Stimulated activated naive CD4-positive, alpha-beta T cell (primary cell): ENCODE measurements at places on chromosomes 6 and 20.

DNA sequence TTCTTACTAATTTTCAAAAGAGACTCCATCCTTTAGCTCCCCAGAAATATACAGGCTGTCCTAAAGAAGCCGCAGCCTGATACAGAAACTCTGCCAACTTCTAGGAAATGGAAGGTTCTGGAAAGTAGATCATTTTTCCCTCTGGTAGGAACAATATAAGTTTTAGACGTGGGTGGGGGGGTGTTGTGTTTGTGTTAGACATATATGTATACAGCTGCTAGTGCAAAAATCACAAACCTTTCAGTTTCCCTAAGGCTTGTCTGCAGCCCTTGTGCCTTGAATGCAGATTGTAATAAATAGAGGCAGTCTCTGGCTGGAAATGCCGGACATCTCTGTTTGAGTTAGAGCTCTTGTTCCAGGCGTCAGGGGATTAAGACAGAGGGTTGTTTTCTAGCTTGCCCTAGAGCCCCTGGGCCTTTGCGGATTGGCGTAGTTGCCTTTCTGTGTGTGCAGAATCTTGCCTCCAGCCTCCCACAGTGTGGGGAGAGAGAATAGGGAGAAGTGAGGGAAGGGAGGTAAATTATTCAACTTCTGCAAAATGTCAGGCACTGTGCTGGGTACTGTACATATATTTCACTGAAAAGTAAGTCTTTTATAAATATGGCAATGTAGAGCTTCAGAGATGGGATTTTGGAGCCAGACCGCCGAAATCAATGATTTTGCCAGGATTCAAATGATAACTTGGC is 269.7 kb downstream of the PRL start:
- DNase-seq = no peak

- DNase-seq = no peak
Observed at GRCh38 chr6:15962449-15962764, 166.5 kb upstream of the MYLIP start.

DNA sequence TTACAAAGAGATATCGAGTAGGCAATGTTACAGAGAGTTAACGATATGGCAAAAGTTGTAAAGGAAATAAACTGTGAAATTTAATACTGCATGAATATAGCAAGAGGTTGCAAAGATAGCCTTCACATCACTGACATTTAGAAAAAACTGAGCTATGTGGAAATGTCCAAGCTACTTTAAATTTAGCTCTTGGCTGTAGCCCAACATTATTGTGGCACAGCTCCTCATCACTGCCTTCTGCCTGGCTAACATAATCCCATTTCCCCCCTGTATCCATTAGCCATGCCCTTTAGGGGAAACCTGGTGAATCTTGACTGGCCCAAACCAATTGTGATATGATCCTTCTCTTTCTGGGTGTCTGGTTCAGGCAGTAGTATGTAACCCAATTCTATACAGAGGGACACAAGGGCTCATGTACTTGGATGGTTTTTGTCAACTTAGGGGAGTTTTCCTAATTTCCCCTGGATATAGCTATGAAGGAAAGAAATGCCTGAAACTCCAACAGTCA is 115.4 kb downstream of the PFDN4 start:
- DNase-seq = no peak

GRCh38 chr6:7723554-7723953 is 2.3 kb upstream of the BMP6 start:
- no peak for DNase-seq

DNA sequence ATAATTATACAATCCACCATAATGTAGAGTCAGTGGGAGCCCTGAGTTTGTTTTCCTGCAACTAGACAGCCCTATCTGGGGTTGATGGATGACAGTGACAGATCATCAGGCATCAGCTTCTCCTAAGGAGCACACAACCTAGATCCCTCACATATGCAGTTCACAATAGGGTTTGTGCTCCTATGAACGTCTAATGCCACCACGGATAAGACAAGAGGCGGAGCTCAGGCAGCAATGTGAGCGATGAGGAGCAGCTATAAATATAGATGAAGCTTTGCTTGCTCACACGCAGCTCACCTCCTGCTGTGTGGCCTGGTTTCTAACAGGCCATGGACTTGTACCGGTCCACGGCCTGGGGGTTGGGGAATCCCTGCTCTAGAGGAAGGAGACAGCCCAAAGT is 25.9 kb downstream of the EDEM2 start:
- no peak for DNase-seq

DNA sequence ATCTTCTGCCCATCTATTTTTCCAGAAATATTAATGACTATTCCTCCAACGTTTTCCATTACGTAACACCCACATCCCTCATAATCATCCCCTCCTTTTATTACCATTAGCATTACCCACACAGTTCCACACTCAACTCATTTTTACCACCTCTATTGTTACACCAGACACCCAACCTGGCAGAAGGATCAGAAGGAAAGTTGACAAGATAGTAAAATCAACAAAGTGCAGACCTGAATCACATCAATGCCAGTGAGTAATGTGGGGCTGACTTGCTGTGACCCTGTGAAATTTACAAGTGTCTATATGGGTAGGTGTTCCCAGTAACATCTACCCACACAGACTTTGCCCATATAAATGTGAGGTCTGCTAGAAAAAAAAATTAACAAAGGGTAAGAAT is 568.2 kb downstream of the MAFB start:
- DNase-seq = no peak

- no peak for DNase-seq
Observed at GRCh38 chr6:107061125-107062020, 33.4 kb downstream of the MTRES1 start.

DNA sequence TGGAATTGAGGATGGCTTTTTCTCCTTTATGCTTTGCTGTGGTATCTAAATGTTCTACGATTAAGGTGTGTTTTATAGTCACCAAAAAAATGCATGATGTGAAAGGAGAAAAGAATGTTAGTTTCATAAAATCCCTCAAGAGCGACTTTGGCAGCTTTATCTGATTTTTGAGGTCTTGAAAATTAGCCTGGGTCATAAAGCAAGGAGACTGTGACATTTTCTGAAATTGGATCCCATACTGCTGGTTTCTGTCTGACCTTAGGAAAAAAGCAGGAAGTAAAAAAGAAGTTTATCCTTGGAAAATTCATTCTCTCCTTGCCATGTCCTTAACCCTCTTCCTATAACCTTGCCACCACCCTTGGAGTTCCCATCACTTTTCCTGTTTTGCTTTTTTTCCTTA is 525.3 kb downstream of the CD83 start:
- DNase-seq = no peak

GRCh38 chr20:57380081-57380750 is 11.0 kb upstream of the RBM38 start:
- no peak for DNase-seq

GRCh38 chr20:62518911-62519310 is 43.1 kb upstream of the GATA5 start:
- no peak for DNase-seq

- DNase-seq = no peak
Observed at GRCh38 chr20:20362774-20363433, 5.0 kb upstream of the INSM1 start.

DNA sequence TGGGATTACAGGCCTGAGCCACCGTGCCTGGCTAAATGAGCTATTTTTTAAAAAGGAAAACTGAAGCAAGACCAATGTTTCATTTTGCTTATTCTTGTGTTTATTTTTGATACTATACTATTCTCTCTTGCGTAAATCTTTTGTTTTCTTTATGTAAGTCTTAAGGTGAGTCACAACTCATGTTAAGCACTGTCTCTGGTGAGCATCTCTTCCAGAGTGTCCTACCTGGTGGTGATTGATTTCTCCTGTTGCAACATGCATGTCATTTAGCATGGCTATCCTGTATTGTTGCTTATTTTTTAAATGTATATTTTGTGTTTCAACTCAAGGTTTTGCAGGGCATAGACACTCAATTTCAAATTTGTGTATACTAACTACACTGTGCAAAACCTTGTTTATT is 336.0 kb downstream of the RFPL4B start:
- no peak for DNase-seq

- no peak for DNase-seq
Observed at GRCh38 chr6:13591205-13591921, 17.0 kb downstream of the SIRT5 start.

- no peak for DNase-seq
Observed at GRCh38 chr6:44011350-44011920, 115.8 kb downstream of the MRPL14 start.

DNA sequence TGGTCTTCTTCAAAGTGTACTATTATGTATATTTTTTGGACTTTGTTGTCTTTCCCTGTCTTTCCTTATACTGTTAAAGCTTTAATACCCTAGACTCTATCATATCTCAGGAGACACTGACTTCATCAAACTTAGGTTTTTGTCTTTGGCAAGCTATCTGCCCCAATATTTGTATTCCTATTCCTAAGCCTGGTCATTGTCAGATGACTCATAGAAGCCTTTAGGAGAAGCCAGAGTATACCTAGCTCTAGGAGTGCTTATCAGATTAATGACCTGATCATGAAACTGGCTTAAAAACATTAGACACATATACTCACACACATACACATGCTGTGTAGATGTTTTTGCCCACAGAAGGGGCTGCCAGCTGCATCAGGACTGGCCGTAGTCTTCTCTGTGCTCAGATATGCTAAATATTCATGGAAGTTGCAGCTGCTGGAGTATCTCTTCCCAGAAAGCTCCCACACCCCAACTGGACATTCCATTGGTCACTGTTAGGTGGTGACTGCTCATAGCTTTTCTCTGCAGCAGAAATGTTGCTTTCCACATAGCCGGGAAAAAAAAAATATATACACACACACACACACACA is 102.0 kb downstream of the ANKS1A start:
- no peak for DNase-seq

DNA sequence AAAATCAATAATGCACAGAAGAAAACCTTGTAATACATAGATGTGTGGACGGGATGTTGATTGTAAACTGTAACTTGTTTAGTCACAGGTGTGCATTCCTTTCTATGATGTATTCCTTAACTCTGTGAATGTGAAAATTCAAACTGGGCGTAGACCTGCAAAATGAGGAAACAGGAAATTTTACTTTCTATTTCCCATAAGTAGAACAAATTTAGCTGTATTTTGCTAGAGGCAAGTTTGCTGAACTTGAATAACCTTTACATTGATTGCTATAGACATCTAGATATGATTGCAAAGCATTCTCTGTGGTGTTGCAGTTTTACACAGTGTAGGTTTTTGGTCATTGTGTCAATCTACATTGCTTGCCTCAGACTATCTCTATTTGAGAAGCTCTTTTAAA is 368.4 kb upstream of the MAN1A1 start:
- DNase-seq = no peak

GRCh38 chr6:77228279-77228678 is 235.0 kb downstream of the HTR1B start:
- DNase-seq = no peak

DNA sequence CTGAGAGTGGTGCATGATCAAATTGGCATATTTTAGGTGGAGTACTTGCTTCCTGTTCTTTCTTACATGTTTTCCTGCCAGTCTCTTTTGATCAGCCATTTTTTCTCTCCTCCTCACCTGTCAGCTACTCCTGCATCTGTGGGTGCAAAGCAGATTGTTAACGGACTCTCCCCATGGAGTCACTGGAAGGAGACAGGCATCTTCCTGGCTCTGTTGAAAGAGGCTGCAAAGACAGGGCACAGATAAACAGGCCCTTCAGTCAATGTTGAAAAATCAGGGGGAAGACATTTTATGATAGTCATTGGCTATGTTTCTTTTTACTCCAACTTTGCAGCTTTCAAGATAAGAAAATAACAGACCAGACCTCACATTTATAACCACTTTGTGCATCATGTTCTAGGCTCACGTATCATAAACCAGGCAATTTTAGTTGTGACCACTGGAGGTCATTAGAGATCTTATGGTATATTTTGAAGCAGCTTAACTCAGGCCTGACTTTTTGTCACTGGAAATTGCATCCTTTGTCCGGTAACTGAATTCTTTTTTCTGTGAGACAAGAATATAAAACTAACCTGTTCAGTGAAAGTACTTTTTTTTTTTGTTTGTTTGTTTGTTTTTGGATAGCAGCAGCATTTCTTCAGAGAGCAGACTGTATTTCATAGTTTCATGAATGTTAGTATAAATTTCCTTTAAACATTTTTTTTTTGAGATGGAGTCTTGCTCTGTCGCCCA is 20.1 kb downstream of the ECT2L start:
- no peak for DNase-seq

DNA sequence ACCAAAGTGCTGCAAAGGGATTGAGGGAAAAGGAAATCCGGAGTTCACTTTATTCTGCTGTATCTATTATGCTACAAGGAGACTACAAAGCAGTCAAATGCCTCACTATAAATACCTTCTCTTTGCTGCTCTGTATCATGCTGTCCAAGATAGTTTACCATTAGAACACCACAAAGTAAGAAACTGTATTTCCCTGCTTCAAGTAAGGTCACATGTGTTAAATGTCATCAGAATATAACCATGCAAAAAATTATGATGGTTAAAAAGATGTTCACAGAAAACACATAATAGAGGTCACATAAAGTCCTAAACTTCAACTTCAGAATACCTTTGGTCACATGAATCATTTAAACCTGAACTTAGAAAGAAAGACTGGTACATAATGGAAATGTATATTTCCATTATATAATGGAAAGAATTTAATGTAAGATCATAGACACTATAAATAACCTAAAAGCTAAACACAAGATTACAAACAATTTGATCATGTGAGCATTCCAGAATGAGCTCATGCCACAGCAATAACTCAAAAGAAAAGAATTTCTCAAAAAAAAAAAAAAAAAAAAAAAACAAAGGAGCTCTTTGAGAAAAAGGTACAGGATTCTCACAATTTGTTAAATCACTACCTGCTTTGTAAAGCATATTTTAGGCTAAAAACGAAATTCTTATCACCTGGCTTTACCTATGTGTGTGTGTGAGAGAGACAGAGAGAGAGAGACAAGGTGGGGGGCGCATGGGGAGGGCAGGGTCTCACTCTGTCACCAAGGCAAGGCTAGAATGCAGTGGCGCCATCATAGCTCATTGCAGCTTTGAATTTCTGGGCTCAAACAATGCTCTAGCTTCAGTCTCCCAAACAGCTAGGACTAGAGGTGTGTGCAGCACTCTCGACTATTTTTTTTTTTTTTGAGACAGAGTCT is 58.7 kb downstream of the KIF13A start:
- no peak for DNase-seq

DNA sequence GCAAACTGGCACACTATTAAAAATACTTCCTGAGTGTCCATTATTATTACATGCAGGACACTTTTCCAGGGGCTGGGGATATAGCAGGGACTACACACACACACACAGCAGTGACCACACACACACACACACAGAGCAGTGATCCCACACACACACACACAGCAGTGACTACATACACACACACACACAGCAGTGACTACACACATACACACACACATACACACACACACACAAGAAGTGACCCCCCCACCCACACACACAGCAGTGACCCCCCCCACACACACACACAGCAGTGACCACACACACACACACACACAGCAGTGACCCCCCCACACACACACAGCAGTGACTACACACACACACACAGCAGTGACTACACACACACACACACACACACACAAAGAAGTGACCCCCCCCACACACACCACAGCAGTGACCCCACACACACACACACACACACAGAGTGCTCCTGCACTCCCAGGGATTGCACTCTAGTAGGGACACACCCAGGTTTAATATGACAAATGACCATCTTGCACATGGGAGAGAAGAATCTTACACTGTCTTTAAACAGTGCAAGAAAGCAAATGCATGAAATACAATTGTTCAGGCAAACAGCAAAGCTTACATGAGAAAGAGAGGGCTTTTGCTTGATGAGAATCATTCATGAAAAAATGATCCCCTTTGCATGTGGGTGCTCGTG is 115.5 kb downstream of the IRF4 start:
- DNase-seq = no peak

GRCh38 chr20:1844325-1845162 is 50.7 kb upstream of the SIRPA start:
- DNase-seq = no peak
